ENCODE measurements at places on chromosomes 16 and 17.

- no peak for DNase-seq
Observed at GRCh38 chr17:81044428-81044763, 9.4 kb downstream of the BAIAP2 start.

GRCh38 chr17:76095943-76096342, 7.6 kb downstream of the EXOC7 start:
- no peak for DNase-seq

DNA sequence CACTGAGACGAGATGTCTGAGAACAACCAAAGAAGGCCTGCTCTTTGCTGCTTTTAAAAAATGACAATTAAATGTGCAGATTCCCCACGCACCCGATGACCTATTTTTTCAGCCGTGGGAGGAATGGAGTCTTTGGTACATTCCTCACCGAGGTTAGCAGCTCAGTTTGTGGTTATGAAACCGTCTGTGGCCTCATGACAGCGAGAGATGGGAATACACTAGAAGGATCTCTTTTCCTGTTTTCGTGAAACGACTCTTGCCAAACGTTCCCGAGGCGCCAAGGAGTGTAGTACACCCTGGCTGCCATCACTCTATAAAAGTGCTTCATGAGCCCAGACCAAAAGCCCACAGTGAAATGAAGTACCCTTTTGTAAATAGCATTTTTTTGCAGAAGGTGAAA, 87.8 kb downstream of the CRISPLD2 start:
- DNase-seq, result no peak

- no peak for DNase-seq
Observed at GRCh38 chr16:58458606-58459343, 41.2 kb upstream of the NDRG4 start.

DNA sequence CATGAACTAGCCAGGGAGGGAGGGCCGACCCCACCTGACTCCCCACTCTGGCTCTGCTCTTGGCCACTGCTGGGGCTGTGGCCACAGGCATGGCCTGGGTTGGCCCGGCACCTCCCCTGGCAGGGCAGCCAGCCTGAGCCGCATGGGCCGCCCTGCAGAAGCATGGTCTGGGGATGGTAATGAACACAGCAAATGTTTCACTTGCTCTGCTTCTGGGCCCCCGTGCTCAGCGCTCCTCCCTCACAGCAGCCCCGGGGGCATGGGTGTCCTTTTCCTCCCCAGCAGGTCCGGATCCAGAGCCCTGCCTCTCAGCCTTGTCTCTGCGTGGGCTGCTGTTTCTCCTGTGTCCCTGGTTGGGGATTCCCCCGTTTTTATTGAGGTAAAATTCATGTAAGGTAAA, 30.9 kb upstream of the KCNJ12 start:
- no peak for DNase-seq

GRCh38 chr16:58236231-58236690, 38.4 kb upstream of the CSNK2A2 start:
- peak; percentile 29 for DNase-seq

GRCh38 chr16:49670627-49671026, 185.3 kb downstream of the ZNF423 start:
- DNase-seq, result no peak

GRCh38 chr17:81471818-81472456, 40.7 kb downstream of the ACTG1 start:
- no peak for DNase-seq

GRCh38 chr17:56141046-56141839, 12.0 kb upstream of the ANKFN1 start:
- DNase-seq, result no peak

DNA sequence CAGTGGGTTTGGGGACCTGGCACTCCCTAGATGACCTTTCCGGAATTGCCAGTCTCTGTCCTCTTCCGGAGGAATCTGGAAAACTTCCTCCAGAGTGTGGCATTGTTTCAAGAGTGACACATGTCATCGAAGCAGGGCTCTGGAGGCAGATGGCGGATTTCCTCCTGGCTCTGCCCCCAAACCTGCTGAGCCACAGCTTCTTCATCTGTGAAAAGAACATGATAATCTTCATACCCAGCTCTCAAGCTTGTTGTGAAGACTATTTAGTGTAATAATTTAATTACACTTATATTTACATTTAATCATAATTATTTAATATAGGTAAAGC, 19.7 kb upstream of the TEX2 start:
- DNase-seq, result no peak

- DNase-seq, result no peak
Observed at GRCh38 chr17:58470356-58470755, 17.9 kb downstream of the HSF5 start.

GRCh38 chr16:87491522-87492290, 1.1 kb downstream of the ZCCHC14 start:
- no peak for DNase-seq

DNA sequence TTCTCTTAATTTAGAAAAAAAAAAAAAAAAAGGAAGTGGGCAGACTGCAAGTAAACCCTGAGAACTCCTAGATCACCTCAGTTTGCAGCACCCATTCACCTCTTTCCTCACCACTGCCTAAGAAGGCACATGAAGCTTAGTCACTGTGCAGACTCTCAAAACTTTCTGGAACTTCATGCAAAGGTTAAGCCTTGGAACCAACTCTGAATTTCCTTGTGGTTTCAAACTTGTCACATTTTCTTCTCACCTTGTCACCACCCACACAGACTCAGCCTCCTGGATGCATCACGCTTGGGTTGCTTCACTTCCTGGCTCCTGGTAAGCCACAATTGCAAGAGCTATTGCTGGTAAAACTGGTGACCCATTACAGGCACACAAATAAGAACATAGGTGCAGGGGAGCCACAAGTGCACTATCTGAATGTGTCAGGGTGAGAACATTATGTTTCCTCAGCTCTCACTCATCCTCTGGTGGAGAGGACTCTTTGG, 15.0 kb upstream of the CPD start:
- peak; percentile 44 for DNase-seq

DNA sequence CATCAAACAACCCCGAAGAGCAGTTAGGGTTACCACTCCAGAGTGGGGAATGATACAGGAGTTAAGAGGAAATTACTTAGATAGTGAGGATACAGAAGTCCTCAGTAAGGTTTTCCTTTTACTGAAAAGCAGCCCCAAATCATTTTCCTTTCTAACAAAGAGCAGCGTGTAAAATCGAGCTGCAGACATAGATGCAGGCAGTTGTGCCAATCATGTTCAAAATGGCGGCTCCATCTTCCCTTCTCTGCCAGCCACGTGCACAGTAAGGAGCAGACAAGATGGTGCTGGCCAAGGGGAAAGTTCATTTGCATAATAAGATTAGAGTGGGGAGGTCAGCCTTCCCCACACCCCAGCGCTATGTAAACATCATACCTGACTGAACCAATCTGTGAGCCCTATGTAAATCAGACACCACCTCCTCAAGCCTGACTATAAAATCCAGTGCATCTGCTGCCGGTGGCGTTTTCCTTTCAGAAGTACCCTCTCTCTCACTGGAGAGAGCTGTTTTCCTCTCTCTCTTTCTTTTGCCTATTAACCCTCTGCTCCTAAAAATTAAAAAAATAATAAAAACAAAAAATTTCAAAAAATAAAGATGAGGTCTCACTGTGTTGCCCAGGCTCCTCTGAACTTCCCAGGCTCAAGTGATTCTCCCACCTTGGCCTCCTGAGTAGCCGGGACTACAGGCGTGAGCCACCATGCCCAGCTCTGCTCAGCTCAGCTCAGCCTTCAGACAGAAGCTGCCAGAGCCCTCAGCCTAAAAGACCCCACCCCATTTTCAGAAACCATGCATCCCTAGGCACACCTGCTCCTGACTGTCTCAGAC, 2.6 kb upstream of the SRL start:
- DNase-seq, result no peak

GRCh38 chr16:5349101-5349500, 251.5 kb upstream of the EEF2KMT start:
- no peak for DNase-seq

DNA sequence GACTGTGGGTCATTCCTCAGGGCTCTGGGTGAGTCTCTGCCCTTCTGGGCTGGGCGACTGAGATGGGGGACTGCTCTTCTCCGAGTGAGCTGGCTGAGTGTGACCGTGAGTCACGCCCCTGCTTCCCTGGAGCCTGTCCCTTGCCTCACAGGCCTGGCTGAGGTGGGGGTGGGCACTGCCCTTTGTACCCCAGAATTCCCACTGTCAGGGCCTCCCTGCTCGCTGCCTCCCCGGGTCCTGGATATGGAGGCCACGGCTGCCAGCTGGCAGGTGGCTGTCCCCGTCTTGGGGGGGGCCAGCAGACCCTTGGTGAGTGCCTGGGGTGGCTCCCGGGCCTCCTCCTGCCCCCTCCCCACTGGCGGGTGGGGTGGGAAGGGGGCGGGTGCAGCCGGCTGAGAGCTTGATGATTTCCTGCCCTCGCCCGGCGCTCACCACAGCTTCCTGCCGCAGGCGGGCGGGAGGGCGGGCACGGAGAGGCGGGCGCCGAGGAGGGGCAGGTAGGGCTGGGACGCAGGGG, at the start of gene LAT:
TSS of gene LAT (plus strand) at position 434 of the 517 bp plus-strand sequence. CDS start 366 bp downstream, outside the sequence.
- DNase-seq, result peak; percentile 60
